ENCODE measurements at places on chromosomes 2 and 18. TPM values are rescaled to one million over a fixed set of nuclear protein-coding genes. Genes with fewer than 3 reads are reported as not detected.

GRCh38 chr2:118473241-118473640, 374.2 kb downstream of the EN1 start:
- no peak for DNase-seq

GRCh38 chr2:39506215-39506614, 69.1 kb upstream of the MAP4K3 start:
- DNase-seq, result no peak

GRCh38 chr2:17506736-17507616, 11.3 kb downstream of the RAD51AP2 start:
- peak; percentile 83 for DNase-seq

DNA sequence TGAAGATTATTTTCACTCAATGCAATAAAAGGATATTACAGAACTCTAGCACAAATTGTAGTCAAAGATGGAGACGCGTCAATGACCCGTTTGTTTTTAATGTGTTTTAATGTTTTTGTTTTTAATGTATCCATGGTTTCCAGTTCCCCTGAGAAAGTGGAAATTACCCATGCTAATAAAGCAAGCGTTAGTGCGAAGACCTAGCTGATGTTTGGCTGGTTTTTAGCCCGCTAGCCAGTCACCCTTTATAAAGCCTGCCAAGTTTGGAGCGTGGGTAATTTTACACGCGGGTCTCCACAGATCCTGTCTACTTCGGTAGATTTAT, 430 bp upstream of the CHMP1B start:
- no peak for DNase-seq

The GALR1 gene
- total RNA-seq, result under 0.01 TPM

All from H4 (cell line).